Activated CD4-positive, CD25-positive, alpha-beta regulatory T cell (primary cell): ENCODE measurements at places on chromosomes 16 and 17.

DNA sequence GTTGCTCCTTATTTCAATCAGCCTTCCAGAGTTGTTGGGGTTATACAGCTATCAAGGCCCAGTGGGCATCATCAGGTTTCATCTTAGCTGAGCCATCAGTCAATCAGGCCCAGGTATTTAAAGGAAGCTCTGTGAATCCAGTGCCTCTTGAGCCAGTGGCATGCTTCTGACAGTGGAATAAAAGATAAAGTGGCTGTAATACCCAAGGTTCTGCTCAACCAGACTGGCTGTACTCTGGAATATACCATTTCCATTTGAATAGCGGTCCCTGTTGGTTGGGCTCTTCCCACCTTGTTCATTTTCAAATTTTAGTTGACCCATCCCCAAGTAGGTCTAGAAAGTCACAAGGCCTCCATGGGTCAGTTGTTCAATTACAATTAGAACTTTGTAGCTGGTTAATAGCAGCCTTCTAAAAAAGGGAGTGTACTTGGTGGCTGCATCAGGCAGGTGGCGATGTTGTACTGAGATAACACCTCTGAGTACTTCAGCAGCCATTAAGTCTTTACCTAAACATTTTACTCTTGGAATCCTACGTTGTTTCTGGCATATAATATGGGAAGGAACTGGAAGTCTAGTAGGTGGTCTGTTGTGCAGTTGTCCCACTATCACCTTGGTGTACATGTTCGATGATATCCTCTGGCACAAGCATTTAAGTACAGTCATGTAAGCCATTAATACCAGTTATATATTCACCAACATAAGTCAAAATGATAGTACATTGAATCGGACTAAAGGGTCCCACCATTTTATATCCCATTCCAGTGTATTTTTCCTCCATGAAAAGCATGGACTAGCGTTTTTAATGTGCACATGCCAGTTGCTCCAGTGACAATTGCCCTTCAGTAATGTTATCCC lies 294.1 kb downstream of the BCAS3 start:
- DNase-seq: no peak

DNA sequence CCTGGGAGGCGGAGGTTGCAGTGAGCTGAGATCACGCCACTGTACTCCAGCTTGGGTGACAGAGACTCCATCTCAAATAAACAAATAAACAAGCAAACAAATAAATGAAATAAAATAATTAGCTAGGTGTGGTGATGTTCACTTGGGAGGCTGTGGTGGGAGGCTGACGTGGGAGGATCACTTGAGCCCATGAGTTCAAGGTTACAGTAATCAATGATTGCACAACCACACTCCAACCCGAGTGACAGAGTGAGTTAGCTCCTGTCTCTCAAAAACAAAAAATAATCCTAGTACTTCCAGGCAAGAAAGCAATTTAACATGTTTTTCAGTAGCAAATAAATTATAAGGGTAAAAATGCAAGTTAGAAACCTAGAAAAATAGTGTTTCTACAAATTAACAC lies 26.4 kb downstream of the CFDP1 start:
- DNase-seq: no peak

GRCh38 chr16:83906683-83907082 lies 7.8 kb downstream of the MLYCD start:
- no peak for DNase-seq

DNA sequence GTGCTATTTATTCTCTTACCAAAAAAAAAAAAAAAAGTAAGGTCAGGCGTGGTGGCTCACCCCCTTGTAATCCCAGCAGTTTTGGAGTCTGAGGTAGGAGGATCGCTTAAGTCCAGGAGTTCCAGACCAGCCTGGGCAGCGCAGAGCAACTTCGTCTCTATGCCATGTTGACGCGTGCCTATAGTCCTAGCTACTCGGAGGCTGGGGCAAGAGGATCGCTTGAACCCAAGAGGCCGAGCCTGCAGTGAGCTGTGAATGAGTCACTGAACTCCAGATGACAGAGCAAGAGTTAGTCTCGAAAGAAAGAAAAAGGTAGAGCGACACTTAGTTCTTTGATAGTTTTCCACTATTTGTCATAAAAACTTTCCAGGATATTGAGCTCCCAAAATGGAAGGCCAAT lies 1.4 kb upstream of the TENT4B start:
- no peak for DNase-seq

DNA sequence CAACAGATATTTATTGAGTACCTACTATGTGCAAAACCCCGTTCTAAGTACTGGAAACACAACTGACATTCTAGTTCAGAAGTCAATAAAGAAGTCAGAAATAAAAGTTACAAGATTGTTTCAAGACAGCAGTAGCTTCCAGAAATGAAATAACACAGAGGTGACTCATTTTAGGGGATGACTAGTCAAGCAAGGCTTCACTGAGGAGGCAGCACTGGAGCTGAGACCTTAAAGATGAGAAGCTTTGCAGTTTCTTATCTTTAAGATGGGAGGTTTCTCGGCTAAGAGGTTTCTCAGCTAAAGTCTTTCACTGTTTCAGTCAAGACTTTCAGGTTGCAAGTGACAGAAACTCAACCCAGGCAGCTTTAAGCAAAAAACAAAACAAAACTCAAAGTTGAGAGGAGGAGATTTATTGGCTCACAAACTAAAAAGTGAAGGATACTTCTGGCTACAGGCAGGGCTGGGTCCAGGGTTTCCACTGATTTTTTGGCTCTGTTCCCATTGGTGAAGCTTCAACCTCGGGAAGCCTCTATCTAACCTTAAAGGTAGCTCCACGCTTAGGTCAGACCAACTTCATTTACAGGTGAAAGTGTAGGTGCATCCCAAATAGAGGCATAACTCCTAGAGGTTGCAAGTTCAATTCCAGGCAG lies 7.4 kb upstream of the MMP2 start:
- no peak for DNase-seq

- no peak for DNase-seq
These were observed 56.9 kb upstream of the TEKT3 start for GRCh38 chr17:15398291-15398690.

- DNase-seq: no peak
These were observed 1114.0 kb upstream of the EEF2KMT start for GRCh38 chr16:6211644-6212043.

GRCh38 chr16:71501547-71501946 lies 12.4 kb upstream of the ZNF19 start:
- DNase-seq: no peak

DNA sequence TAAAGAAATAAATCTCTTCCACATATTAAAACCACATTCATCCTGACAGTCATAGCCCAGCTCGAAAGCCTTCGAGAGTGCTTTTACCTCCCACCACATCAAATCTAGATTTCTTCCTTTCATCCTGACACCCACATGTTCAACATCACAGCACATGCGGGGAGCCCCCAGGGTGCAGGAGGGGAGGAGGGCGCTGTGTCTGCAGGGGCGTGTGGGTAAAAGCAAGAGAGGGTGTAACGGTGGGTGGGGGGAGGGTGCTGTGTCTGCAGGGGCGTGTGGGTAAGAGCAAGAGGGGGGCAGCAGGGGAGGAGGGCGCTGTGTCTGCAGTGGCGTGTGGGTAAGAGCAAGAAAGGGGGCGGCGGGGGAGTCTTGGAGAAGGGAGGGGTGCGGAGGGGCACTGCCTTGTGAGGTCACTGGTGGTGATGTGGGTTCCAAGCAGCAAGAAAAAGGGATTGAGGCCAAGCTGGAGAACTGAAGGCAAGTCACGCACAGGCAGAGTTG lies 34.7 kb downstream of the ADCY9 start:
- no peak for DNase-seq

- DNase-seq: no peak
These were observed 101.4 kb upstream of the ZFHX3 start for GRCh38 chr16:73149334-73149733.

- DNase-seq: no peak
These were observed 2.5 kb upstream of the TMUB2 start for GRCh38 chr17:44184212-44184810.
